Fibroblast of upper back skin (primary cell): ENCODE measurements at places on chromosomes 11 and 22.

GRCh38 chr11:71204748-71205664 is 47.4 kb downstream of the SHANK2 start:
- no peak for DNase-seq

DNA sequence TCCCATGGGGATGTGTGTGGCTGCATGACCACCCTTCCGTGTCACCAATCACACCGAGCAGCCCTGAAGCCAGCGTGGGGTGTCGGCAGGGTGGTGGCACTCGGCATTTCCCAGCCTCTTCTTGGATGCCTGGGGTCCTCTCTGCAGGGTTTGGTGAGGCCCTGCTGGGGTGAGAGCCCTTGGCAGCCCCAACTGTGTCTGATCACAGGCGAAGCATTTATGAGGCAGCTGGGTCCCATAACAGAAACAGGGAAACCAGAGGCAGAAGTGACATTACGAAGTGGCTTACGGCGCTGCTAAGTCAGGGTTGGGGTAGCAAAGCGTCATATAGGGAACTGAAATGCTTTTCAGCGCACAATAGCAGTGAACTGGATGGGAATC is 92.3 kb upstream of the SEPTIN5 start:
- DNase-seq = no peak

- DNase-seq = no peak
These were observed 34.3 kb upstream of the ASPHD2 start for GRCh38 chr22:26394777-26395176.

DNA sequence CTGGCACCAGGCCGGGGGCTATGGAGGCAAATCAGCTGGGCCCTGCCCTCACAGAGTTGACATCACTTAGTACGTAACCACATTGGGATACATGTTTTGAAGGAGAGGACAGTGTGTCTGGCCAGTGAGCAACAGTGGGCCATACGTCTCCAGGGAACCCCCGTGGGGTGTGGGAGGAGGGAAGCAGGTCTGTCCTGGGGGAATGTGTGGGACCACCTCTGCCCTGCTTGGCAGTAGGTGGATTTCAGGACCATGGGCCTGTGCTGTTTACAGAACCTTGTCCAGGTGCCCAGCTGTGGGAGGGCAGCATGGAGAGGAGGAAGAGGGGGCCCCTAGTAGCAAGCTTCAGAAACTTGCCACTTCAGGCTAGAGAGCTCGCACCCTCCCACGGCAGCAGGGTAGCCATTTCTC is 21.0 kb downstream of the P2RY2 start:
- no peak for DNase-seq

- no peak for DNase-seq
These were observed 328.2 kb downstream of the FAM181B start for GRCh38 chr11:82405421-82405820.

- peak; percentile 29 for DNase-seq
These were observed 656.1 kb downstream of the OPCML start for GRCh38 chr11:132876239-132876638.

DNA sequence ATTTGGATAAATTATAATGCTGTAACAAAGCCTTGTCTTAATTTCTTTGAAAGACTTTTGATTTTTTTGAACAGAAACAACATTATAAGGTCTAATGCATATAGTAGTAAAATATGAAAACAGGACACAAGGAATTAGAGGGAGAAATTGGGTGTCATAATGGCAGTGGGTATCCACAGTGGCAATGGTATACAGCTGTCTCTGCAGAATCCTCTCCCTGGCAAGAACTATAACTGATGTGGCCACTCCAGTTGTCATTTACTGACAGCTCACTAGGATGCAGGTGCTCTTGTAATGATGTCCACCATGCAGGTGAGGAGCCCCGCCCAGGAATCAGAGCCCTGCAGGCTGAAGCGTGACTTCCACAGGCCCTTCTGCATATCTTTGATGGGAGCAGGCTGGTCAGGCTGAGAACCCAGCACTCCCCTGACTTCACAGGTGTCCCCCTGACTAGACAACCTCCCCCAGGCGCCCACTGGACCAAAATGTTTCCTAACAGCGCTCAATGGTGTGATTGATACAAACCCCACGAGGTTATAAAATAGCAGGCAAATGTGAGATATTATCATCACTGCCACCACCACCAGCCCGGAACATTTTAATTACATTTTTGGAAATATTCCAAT is 32.8 kb upstream of the SERPIND1 start:
- DNase-seq = no peak

DNA sequence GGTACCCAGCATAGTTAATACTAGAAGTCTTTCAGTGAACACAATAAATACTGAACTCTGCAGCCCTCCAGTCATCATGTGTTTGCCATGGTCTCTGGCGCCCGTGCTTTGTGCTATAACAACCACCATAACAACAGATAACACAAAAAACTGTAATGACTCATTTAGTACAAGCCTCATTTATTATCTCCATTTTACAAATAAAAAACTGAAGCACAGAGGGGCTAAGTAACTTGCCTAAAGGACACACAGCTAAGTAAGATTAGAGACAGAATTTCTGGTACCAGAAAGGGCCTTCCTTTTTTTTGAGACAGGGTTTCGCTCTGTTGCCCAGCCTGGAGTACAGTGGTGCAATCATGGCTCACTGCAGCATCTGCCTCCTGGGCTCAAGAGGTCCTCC is 19.5 kb downstream of the RBFOX2 start:
- peak; percentile 33 for DNase-seq

GRCh38 chr11:75867778-75868374 is 52.9 kb downstream of the UVRAG start:
- DNase-seq = peak; percentile 46

DNA sequence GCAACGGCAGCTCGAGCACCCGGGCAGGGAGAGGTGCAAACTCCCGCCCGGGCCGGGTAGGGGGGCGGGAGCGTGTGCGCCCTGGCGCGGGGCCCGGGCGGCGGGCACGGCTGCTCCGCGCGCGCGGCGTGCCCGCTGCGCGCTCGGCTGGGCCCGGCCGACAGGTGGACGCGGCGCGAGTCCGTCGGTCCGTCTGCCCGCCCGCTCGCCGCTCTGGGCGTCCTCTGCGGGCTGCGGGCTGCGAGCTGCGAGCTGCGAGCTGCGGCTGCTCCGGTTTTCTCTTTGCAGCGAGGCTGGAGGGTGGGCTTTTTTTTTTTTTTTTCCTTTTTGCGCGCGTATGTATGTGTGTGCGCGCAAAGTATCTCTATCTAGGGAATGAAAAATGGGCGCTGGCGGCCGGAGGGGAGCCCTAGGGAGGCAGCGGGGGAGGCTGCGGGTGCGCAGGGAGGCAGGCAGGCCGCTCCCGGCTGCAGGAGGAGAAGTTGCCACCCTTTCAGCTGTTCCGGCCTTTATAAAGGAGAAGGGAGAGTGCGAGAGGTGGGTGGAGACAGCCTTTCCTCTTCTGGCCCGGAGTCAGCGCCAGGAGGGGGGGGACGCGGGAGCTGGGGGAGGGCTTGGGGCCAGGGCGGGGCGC is at the start of gene PDGFB:
TSS of gene PDGFB (minus strand) at position 487 of the 634 bp plus-strand sequence. CDS start 1,019 bp downstream, outside the sequence.
- DNase-seq = no peak

- no peak for DNase-seq
These were observed 46.4 kb downstream of the SYT13 start for GRCh38 chr11:45239733-45240132.
